ENCODE measurements at places on chromosomes 4 and X. TPM values are rescaled to one million over a fixed set of nuclear protein-coding genes. Genes with fewer than 3 reads are reported as not detected.

Gene XKRX
- 8.8 TPM for total RNA-seq

Gene GLRA3
- not detected for total RNA-seq

Gene ALPK1
- 57.2 TPM for total RNA-seq

Gene CXorf51B
- not detected for total RNA-seq

- no peaks in the 10 kb centered on the region for H3K4me1 ChIP-seq
- no peaks in the 10 kb centered on the region for H3K27me3 ChIP-seq
- no peaks in the 10 kb centered on the region for H3K36me3 ChIP-seq
- DNase-seq, result no peak
Measured at GRCh38 chr4:9938933-9939332, 82.4 kb downstream of the SLC2A9 start.

DNA sequence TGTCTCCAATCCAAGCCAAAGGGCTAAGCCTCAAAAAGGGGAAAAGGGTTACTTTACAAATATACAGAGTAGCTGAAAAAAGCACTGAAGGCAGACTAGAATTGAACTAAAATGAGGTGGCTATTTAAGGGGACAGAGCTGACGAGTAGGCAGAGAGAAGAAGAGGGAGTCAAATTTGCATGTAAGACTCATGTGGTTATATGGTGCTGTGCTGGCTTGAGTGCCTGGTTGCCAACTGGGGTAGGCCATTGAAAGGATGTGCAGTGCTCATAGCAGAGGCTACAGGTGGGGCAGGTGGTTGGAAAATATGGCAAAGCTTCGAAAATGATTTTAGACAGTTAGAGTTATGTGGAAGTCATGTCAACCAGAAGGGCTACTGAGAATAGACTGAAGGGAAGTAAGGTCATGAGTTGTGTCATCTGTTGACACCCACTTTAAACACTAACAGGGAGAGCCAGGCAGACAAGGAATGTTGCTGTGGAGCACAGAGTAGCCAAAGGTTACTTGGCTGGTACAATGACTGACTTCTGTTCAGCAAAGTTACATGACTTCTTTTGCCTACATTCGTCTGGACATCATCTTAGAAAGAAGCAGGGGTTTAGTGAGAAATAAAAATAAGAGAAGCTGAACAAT lies 1210.4 kb downstream of the ADGRL3 start:
- no peaks in the 10 kb centered on the region for H3K36me3 ChIP-seq
- DNase-seq, result no peak
- no peak overlapping the region for H3K27ac ChIP-seq
- no peak overlapping the region for H3K4me3 ChIP-seq
- no peaks in the 10 kb centered on the region for H3K27me3 ChIP-seq

DNA sequence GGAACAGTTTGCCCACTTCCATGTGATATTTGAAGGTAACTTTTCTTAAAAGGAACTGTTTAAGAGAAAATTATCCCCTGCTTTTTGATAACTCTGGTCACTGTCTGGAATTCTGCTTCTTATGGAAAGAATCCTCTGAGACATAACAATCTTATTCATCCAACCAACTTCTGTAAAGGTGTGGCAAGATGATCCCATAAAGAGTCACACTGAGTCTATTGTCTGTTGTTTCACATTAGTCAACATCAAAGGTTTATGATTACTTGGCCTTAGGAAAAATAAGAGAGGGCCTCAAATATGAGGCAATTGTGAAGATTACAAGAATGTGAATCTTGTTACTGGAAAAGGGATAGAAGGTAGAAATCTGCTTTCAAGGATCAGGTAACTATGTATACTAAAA lies 88.0 kb upstream of the MAGEB18 start:
- no peaks in the 10 kb centered on the region for H3K36me3 ChIP-seq
- H3K4me3 ChIP-seq, result no peak overlapping the region
- H3K4me1 ChIP-seq, result no peaks in the 10 kb centered on the region

- peaks cover 14% of the 10 kb centered on the region for H3K27me3 ChIP-seq
- H3K27ac ChIP-seq, result no peak overlapping the region
- DNase-seq, result no peak
- H3K36me3 ChIP-seq, result no peaks in the 10 kb centered on the region
Measured at GRCh38 chrX:103733017-103733416, 22.3 kb downstream of the TMEM31 start.

DNA sequence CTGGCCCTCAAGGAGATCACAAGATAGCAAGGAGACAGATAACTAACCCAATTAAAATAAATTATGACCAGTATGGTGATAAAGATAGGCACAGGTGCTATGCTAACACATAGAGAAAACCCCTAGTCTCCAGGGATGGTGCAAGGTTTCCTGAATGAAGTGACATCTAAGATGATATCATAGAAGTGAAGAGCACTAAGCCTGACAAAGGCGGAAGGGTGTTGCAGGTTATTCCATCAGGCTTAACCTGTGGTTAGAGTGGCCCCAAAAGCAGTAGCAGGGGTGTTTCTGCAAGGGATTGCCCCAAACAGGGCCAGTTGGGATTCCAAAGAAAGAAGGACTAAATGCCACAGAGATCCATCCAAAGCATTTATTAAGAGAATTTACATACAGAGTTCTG lies 249.2 kb downstream of the IDS start:
- no peak overlapping the region for H3K4me3 ChIP-seq
- no peak for DNase-seq
- H3K27me3 ChIP-seq, result no peaks in the 10 kb centered on the region
- no peaks in the 10 kb centered on the region for H3K36me3 ChIP-seq

GRCh38 chr4:106565727-106566126 lies 197.1 kb upstream of the GIMD1 start:
- no peak for DNase-seq
- H3K4me3 ChIP-seq, result no peak overlapping the region
- H3K4me1 ChIP-seq, result no peaks in the 10 kb centered on the region
- H3K27ac ChIP-seq, result no peak overlapping the region
- no peaks in the 10 kb centered on the region for H3K36me3 ChIP-seq

- no peak overlapping the region for H3K27ac ChIP-seq
- H3K36me3 ChIP-seq, result no peaks in the 10 kb centered on the region
- no peak overlapping the region for H3K4me3 ChIP-seq
- no peak for DNase-seq
Measured at GRCh38 chr4:31807036-31807435, 1086.9 kb downstream of the PCDH7 start.

DNA sequence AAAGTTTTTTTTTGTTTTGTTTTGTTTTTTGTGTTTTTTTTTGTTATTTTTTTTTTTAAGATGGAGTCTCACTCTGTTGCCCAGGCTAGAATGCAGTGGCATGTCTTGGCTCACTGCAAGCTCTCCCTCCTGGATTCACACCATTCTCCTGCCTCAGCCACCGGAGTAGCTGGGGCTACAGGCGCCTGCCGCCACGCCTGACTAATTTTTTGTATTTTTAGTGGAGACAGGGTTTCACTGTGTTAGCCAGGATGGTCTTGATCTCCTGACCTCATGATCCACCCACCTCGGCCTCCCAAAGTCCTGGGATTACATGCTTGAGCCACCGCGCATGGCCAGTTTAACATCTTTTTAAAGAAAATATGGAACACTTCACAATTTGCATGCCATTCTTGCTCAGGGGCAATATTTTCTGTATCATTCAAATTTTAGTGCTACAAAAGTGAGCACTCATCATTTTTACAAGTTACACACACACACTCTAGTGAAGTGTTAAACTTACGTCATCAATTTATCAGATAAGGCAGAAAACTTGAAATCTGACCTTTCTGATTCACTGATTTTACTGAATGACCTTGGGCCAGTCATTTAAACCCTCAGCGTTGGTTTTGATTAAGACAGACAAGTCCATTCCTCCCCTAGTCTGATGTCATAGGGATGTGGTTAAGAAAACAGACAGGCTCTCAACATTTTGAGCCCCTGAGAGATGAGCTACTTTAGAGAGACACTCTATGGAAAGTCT lies 61.2 kb downstream of the TRIM2 start:
- peaks cover 2% of the 10 kb centered on the region for H3K36me3 ChIP-seq
- H3K27me3 ChIP-seq, result no peaks in the 10 kb centered on the region
- H3K4me3 ChIP-seq, result no peak overlapping the region
- H3K27ac ChIP-seq, result no peak overlapping the region

DNA sequence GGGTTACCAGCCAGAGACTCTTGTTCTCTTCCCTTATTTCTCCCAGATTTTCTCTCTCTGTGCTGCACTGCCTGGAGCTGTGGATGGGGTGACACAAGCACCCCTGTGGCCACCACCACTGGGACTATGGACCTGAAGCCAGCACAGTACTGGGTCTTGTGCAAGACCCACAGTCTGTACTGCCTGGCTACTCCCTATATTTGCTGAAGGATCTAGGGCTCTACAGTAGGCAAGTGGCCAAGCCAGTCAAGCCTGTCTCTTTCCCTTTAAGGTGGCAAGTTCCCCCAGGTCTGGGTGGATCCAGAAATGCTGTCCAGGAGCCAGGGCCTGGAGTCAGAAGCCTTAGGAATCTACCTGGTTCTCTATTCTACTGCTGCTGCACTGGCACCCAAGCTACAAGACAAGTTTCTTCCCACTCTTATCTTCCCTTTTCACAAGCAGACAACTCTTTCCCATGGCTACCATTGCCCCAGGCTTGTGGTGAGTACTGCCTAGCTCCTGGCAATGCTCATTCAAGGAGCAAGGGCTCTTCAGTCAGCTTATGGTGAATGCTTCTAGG lies 28.4 kb upstream of the CT47A1 start:
- H3K4me1 ChIP-seq, result no peaks in the 10 kb centered on the region
- H3K4me3 ChIP-seq, result no peak overlapping the region
- no peak overlapping the region for H3K27ac ChIP-seq
- H3K36me3 ChIP-seq, result no peaks in the 10 kb centered on the region

DNA sequence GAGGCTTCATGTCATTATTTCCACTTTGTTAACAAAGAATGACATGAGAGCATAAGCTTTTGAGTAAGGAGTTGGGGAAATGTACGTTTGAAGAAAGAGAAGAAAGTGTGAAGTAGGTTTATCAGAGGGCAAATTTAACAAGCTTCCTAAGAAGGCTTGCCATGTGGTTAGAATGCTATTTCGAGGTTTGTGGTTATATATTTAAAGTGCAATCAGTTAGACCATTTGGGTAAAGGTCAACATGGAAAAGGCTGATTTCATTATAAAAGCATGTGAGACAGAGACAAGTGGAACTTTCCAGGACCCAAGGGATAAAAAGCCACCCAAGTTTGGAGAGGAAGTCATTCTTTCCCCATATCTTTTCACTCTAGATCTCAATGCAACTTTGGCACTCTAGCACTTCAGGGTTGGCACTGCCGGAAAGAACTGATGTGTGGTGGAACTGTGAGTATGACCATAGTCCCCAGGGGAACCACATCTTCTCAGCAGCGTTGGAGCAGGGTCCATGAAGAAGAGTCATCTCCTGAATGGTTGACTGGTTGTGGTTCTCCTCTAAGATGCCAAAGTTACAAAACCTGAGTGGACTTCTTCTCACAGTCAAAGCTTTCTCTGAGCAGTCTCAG lies 529.9 kb downstream of the MID1IP1 start:
- H3K27ac ChIP-seq, result no peak overlapping the region
- H3K36me3 ChIP-seq, result no peaks in the 10 kb centered on the region
- H3K27me3 ChIP-seq, result peaks cover 10% of the 10 kb centered on the region
- no peak overlapping the region for H3K4me3 ChIP-seq
- no peak for DNase-seq
- no peaks in the 10 kb centered on the region for H3K4me1 ChIP-seq

DNA sequence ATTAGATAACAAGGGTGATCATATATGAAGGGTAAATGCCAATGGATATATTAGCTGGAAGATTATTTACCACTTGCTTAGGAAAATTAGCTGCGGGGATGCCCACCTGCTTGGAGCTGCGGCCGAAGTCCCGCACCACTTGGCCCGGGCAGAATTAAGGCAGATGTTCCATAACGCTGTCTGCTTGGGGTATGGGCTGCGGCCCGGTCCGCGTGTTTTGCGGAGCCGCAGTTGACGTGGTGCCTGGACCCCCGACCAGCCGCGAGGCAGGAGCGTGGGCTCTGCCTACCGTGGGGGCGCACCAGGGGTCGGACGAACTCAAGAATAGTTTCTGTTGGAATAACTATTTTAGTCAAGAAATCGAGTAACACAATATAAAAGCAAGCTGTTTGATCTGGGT lies 235.2 kb downstream of the CPXCR1 start:
- H3K4me1 ChIP-seq, result no peaks in the 10 kb centered on the region
- H3K4me3 ChIP-seq, result no peak overlapping the region
- no peak overlapping the region for H3K27ac ChIP-seq
- no peak for DNase-seq
- no peaks in the 10 kb centered on the region for H3K27me3 ChIP-seq
- H3K36me3 ChIP-seq, result no peaks in the 10 kb centered on the region

- H3K27ac ChIP-seq, result no peak overlapping the region
- peaks cover 15% of the 10 kb centered on the region for H3K27me3 ChIP-seq
- H3K36me3 ChIP-seq, result no peaks in the 10 kb centered on the region
- DNase-seq, result no peak
- no peaks in the 10 kb centered on the region for H3K4me1 ChIP-seq
- no peak overlapping the region for H3K4me3 ChIP-seq
Measured at GRCh38 chrX:56572975-56573374, 9.5 kb downstream of the UBQLN2 start.

DNA sequence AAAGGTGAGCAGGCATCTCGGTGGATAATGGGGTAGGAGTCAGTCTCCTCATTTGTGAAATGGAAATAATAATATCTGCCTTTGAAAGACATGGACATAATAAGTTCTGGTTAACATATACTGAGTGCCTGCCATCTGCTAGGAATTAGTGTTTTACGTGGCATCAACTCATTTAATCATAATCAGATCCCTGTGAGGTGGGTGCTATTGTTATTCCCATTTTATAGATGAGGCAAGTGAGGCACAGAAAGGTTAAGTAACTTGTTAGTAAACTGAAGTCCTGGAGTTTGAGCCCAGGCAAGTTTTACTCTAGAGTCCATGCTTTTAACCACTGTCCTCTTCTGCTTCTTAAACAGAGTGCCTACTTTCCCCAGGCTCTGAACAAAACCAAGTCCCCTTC lies 7.5 kb downstream of the CCDC120 start:
- no peak overlapping the region for H3K4me3 ChIP-seq
- H3K27ac ChIP-seq, result no peak overlapping the region
- no peaks in the 10 kb centered on the region for H3K4me1 ChIP-seq
- no peaks in the 10 kb centered on the region for H3K27me3 ChIP-seq

DNA sequence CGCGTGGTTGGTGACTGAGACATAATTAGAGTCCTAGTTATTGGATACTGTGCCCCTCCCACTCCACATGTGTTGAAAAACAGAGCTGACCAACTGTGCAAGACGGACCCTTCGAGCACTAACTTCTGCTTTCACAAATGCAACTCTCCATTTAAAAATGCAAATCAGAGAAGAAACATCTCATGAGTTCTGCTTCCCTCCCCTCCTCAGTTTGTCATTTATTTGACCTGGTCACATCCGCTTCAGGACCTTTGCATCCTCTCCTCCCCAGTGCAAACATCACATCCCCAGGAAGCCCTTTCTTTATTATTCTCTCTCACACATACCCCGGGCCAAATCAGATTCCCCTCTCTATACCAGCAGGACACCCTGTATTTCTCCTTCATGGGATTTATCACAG lies 38.1 kb upstream of the NOCT start:
- no peaks in the 10 kb centered on the region for H3K27me3 ChIP-seq
- H3K4me3 ChIP-seq, result no peak overlapping the region
- H3K27ac ChIP-seq, result no peak overlapping the region
- H3K36me3 ChIP-seq, result no peaks in the 10 kb centered on the region
- H3K4me1 ChIP-seq, result no peaks in the 10 kb centered on the region
- DNase-seq, result no peak

DNA sequence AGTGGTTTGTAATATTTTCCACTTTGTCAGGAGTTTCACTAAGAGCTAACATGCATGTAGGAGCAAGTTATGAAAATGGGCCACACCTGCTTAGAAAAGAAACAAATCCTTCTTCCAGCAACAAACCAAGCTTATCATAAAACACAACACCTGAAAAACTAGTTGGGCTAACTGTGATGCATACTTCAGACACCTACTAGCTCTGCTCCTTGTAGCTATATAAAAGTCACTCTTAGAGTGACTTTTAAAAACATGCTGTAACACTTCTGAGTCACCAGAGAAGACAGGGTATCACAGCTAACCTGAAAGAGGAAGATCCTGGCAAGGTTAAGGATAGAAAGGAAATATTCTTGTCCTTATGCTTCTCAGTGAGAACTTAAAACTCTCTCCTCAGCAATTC lies 3.6 kb upstream of the SLAIN2 start:
- no peak overlapping the region for H3K4me3 ChIP-seq
- H3K4me1 ChIP-seq, result no peaks in the 10 kb centered on the region
- H3K27me3 ChIP-seq, result no peaks in the 10 kb centered on the region
- H3K36me3 ChIP-seq, result no peaks in the 10 kb centered on the region
